Immature natural killer cell (primary cell): ENCODE measurements at places on chromosomes 3 and 15. TPM values are rescaled to one million over a fixed set of nuclear protein-coding genes. Genes with fewer than 3 reads are reported as not detected.

TGM5 gene
- not detected for polyA plus RNA-seq

PATL2 gene
- polyA plus RNA-seq, result 24.8 TPM

TOP2B gene
- polyA plus RNA-seq, result 84.5 TPM

RYR3 gene
- polyA plus RNA-seq, result not detected

GPR27 gene
- not detected for polyA plus RNA-seq

SNURF gene
- 34.7 TPM for polyA plus RNA-seq

THRB gene
- not detected for polyA plus RNA-seq

IMPG2 gene
- polyA plus RNA-seq, result not detected

CCDC14 gene
- polyA plus RNA-seq, result 6.4 TPM

SAMMSON gene
- polyA plus RNA-seq, result not detected

CD200 gene
- 0.20 TPM for polyA plus RNA-seq

ZNF860 gene
- polyA plus RNA-seq, result not detected

DISP2 gene
- 1.1 TPM for polyA plus RNA-seq

STRIT1 gene
- polyA plus RNA-seq, result not detected

SACM1L gene
- 29.8 TPM for polyA plus RNA-seq

AADACL2 gene
- not detected for polyA plus RNA-seq

PIGZ gene
- 2.9 TPM for polyA plus RNA-seq

GMNC gene
- polyA plus RNA-seq, result not detected

MOBP gene
- polyA plus RNA-seq, result not detected

TIGIT gene
- polyA plus RNA-seq, result 89.9 TPM

FAM43A gene
- polyA plus RNA-seq, result 58.9 TPM

SLC38A3 gene
- polyA plus RNA-seq, result not detected

MBNL1 gene
- 399 TPM for polyA plus RNA-seq

CACNA1D gene
- polyA plus RNA-seq, result not detected

SH3GL3 gene
- polyA plus RNA-seq, result not detected

CFAP44 gene
- not detected for polyA plus RNA-seq

VEPH1 gene
- 0.94 TPM for polyA plus RNA-seq

NR2F2 gene
- polyA plus RNA-seq, result not detected

GJD2 gene
- polyA plus RNA-seq, result not detected

CD47 gene
- polyA plus RNA-seq, result 291 TPM

POLQ gene
- polyA plus RNA-seq, result not detected

CRABP1 gene
- not detected for polyA plus RNA-seq

TMEM41A gene
- polyA plus RNA-seq, result 17.3 TPM

ARPIN gene
- not detected for polyA plus RNA-seq

STARD5 gene
- polyA plus RNA-seq, result not detected

SLTM gene
- 66.7 TPM for polyA plus RNA-seq

GOLGA6A gene
- polyA plus RNA-seq, result not detected

MYLK gene
- polyA plus RNA-seq, result 0.36 TPM

HYAL1 gene
- not detected for polyA plus RNA-seq

PFKFB4 gene
- polyA plus RNA-seq, result 0.78 TPM

GOLGA8K gene
- polyA plus RNA-seq, result not detected

DUOXA1 gene
- not detected for polyA plus RNA-seq

ITPKA gene
- polyA plus RNA-seq, result not detected

ZNF774 gene
- not detected for polyA plus RNA-seq

ZNF80 gene
- polyA plus RNA-seq, result 1.7 TPM

CPLX3 gene
- not detected for polyA plus RNA-seq

PODXL2 gene
- 4.9 TPM for polyA plus RNA-seq

GP5 gene
- 0.37 TPM for polyA plus RNA-seq

SLCO2A1 gene
- not detected for polyA plus RNA-seq

CLEC3B gene
- polyA plus RNA-seq, result 1.7 TPM

EPB42 gene
- not detected for polyA plus RNA-seq

HIGD1A gene
- polyA plus RNA-seq, result 111 TPM

TRAT1 gene
- 2.2 TPM for polyA plus RNA-seq

IGDCC3 gene
- polyA plus RNA-seq, result not detected

NR1I2 gene
- polyA plus RNA-seq, result 0.24 TPM

GOLGA6L6 gene
- polyA plus RNA-seq, result not detected

GOLGA6L24 gene
- polyA plus RNA-seq, result not detected
